Coronary artery (tissue), 2 donors: ENCODE measurements at places on chromosomes 6 and 20.

DNA sequence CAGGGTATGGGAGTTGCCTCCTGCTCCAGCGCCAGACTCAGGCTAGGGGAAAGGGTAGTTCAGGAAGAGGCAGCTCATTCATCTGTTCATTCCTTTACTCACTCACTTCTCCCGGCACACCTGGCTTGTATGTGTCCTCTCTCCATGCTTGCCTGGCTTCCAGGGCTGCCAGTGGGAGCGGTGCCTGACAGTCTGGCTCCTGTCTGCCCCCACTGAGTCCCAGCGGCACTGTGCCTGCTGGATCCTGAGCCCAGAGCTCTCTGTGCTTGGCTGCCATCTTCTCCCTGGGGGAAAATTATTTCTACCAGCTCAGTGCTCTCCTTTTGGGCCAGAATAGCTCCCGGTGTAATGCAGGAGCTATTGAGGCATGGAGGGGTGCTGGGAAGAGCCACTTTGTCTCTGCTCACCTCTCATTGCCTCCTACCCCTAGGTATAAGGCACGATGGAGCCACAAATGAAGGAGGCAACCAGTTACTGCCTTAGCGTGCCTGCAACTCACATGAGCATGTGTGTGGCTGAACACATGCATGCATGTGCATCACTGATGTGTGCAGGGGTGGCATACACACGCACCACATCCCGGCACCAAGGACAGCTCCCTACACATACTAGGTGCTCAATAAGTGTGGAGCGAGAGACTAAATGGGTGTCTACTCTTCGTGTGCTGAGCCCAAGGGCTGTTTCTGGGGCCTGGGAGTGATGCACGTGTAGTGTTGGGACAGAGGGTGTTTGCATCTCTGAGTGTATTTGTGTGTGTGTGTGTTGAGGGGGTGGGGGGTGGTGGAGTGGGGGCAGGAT, 46.6 kb downstream of the CDH22 start:
- DNase-seq = no peak

- no peak for DNase-seq
Observed at GRCh38 chr6:960356-960755, 267.4 kb upstream of the EXOC2 start.

DNA sequence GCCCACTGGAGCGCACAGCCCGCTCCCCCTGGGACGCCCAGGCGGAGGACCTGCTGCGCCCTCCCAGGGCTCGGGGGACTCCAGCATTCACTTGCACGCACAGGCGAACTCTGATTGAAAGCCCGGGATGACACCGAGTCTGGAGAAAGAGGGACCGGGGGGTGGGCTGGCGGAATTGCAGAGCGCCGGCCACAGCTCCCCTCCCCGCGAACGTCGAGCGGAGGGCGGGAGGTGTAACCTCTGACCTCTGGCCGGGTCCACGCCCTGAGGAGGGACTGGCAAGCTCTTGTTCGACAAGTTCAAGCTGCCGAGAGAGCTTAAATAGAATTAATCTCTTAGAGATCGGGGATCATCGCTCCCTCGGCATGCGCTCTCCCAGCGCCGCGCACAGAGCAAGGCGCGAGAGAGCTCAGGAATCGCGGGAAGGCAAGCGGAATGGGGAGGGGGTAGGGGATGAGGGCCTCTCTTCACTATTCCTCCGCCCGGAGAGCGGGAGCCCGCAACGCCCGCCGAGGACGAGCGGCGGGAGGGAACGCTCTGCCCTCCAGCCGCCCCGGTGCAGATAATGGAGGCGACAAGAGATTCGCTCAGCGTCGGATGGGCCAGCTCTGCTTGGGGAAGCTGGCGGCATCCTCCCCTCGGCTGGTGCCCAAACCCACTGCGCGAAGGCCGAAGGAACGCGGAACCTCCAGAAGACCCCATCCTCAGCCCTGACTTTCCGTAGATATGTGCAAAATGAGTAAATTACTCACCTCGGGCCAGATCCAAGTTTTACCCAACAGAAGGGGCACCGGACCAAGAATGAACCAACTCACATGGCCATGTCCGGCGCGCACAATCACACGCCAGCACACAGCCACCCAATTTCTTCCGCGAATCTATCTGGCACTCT, 761 bp upstream of the NR2E1 start:
- DNase-seq = no peak

DNA sequence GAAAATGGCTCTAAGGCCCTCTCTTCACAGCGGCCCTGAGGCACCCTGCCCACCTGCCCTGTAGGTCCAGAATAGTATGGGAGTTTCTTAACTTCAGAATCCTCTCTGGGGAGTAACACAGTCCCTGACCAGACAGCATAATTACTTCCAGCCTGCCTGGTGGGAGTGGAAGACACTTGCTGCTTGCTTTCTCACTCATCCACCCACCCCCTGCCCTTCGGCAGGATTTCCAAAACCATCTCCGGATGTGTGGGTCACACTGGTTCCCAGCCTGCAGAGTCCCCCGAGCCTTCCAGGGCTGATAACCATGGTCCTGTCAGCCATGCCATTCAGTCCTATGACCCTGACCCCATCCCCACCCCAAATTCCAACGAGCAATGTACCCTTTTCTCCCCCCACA, 5.4 kb downstream of the SLC29A1 start:
- DNase-seq = no peak
